HFFc6 (cell line): ENCODE measurements at places on chromosomes 3 and 15.
A peak's percentile ranks its signal among the peaks of the same experiment; 100 is the strongest.

DNA sequence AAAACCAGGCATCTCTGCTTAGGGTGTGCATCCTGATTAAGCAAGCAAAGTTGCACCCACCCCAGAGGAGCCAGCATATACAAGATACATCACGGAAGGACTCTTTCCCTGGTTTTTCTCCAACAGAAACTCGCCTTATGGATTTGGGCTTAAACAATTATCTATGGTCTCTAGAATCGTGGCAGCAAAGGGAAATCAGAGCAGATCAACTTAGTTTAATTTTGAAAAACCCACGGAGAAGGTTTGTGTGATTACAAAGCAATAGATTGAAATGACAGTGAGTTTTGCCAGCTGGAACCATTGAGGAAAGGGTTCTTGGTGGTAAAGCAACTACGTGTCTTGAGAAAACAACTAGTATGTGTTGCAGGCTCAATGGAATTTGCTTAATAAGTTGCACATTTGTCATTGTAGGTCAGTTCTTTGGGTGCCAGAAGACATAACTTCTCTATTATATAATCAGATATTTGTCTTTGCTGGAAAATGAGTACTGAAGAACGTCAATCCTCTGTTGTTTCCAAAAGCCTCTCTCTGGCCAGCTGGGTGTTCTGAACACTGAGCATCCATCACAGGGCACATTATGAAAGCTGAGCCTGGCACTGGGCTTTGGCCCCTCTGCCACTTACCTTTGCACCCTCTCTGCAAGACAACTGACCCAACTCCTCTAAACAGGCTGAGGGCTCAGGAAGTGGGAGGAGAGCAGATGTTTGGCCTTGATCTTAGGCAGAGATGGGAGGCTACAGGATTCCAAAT lies 75.7 kb upstream of the FBN1 start:
- H3K27me3 ChIP-seq, result no peaks in the 10 kb centered on the region
- peak; percentile 58 for DNase-seq
- H3K4me1 ChIP-seq, result peaks cover 79% of the 10 kb centered on the region
- peak overlapping the region; percentile 94 for H3K27ac ChIP-seq
- peak overlapping the region; percentile 39 for H3K4me3 ChIP-seq
- H3K36me3 ChIP-seq, result peaks cover 18% of the 10 kb centered on the region

DNA sequence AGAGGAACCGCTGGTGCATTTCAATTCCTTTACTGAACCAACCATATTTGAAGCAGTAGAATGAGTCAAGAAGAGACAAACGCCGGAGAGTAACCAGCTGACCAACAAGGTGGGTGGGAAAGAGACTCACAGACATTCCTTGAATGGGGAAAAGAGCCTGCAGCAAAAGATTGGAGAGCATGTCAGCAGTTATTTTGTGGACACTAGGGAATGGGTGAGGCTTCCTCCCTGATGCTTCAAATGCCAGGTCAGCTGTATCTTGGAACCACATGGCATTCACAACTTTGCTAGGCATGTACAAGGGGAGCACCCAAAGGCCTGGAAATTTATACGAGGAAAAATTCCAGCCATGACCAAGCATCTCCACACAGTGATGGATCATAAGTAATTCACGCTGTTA lies 29.9 kb upstream of the ZKSCAN7 start:
- no peak overlapping the region for H3K27ac ChIP-seq
- DNase-seq, result peak; percentile 12

DNA sequence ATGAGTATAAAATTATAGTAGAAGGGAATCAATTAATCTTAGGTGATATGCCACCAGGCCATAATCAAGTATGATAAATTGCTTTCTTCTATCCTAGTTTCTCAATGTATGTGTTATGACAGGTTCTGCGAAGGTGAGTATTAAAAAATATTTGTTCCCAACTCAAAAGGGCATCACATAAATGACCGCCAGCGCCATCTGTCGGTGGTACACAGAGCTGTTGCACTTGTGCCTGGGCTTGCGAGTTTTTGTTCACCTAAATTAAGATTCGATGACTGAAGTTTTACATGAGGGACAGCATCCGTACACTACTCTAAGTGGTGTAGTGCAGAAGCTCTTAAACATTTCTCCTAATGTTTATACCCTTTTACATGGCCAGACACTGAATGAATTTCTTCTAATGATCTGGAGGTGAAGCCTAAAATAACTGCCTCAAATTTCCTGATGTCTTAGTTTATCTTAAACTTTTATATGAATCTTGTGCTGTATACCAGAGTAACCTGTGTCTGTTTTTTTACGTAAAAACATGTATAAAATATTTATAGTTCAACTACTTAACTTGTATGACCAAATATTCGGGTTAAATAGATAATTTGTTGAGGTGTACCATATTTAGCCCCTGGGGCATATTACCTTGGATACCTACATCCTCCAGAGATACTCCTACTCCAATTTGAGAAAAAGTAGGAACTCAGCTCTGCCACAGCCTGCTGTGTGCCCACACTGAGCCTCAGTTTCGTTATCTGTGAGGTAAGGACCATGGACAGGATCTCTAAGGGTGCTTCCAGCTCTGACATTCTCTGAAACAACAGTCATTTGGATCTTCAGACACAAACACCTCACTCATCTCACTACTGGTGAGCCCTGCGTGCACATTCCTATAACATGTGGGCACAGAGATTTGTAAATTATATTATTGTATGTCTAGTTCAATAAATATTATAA lies 365.6 kb downstream of the MAGI1 start:
- H3K27me3 ChIP-seq, result no peaks in the 10 kb centered on the region
- no peaks in the 10 kb centered on the region for H3K36me3 ChIP-seq
- peak; percentile 21 for DNase-seq
- H3K4me3 ChIP-seq, result no peak overlapping the region
- H3K4me1 ChIP-seq, result peaks cover 8% of the 10 kb centered on the region
- H3K27ac ChIP-seq, result no peak overlapping the region

DNA sequence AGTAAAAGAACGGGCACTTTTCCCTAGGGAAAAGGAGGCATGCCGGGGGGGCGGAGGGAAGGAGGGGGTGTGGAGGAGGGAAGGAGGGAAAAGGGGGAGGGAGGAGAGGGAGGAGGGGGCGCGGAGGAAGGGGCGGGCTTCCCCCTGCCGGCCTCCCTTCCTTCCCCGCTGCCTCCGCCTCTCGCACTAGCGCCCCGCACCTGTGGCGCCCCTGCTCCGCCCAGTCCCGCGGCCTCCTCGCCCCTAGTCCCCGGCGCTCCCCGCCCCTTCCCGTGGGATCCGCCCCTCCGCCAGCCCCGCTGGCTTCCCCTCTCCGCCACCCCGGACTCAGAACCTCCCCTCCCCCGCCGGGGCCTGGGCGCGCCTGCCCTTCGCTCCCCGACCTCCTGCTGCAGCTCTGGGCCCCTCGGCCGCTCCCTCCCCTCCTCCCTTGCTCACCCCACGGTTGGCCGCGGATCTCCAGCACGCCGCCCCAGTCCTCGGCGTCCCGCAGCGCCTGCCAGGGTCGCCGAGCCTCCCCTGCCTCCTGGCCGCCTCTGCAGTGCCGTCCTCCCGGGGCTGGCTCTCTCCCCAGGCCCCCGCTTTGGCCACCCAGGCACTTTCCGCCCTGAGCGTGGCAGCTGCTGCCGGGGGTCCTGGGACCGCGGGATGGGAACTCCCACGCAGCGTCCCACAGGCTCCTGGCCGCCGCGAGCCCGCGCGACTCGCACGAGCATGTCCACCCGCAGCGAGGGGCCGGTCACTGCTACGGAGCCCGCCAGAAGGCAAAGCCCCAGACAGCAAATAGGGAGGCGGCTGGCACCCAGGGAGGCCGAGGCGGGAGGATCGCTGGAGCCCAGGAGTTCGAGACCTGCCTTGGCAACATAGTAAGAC lies 147.4 kb downstream of the TJP1 start:
- H3K27me3 ChIP-seq, result no peaks in the 10 kb centered on the region; the same call in 1 of the 2 replicates
- peak overlapping the region; percentile 49; the same call in 1 of the 2 replicates for H3K27ac ChIP-seq
- H3K36me3 ChIP-seq, result peaks cover 10% of the 10 kb centered on the region; the same call in 1 of the 2 replicates
- peak overlapping the region; percentile 82 for H3K4me3 ChIP-seq
- peaks cover 69% of the 10 kb centered on the region for H3K4me1 ChIP-seq
